ENCODE measurements at places on chromosomes 2 and 18.
A peak's percentile ranks its signal among the peaks of the same experiment; 100 is the strongest.

DNA sequence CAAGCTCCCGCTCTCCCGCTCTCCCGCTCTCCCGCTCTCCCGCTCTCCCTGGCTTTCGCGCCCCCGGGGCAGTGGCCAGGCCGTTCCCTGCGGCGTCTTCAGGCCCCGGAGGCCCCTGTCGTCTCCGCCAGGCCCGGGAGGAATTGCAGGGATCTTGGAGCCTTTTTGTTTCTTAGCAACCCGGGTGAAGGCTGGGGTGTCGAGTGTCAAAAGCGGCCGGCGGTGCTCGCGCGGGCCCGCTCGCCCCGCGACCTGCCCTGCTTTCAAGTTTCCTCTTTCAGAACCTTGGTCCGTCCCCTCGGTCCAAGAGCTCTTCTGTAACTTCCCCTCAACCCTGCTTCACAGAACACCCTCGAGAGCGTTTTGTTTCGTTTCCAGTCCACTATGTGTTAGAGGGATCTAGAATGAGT lies 1.4 kb downstream of the RNF138 start:
- DNase-seq = peak; percentile 10

DNA sequence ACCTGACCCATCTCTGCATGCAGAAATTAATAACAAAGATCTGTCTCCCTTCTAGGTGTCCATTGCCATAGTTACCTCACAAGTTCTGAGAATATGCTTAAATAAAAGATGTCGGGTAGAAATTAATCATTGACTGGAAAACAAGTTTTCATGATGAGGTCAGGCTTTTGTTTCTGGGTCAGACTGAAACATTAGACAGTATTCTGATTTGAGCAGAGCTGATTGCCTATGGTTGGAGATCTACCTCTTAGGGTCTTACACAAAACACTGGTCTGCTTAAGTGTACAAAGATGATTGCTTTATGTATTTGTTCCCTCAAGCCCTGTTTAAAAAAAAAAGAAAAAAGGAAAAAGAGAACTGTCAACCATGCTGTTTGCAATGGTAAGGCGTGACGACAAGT lies 956.4 kb downstream of the CPS1 start:
- DNase-seq = no peak

DNA sequence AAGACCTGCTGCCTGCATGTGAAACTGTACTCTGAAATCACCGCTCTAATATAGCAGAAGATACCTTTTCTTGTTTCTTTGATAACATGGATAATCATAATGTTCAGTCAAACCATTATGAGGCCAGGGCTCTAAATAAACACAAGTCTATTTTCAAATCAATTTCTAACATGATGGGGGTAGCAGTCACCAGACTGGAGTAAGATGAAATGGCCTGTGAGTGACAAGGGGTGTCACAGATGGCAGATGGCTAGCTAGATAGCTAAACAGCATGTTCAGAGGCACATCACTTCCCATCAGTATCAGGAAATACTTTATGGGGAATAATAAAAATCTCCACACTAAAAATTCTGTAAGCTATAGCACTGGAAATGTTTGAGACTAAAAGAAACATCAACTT lies 14.0 kb downstream of the MBD2 start:
- no peak for DNase-seq

DNA sequence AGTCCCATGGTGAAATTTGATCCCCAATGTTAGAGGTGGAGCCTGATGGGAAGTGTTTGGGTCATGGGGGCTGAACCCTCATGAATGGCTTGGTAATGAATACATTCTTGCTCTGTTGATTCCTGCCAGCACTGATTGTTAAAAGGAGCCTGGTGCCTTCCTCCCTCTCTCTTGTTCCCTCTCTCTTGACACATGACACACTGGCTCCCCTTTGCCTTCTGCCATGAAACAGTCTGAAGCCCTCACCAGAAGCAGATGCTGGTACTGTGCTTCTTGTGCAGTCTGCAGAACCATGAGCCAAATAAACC lies 30.6 kb upstream of the EPC2 start:
- no peak for DNase-seq

DNA sequence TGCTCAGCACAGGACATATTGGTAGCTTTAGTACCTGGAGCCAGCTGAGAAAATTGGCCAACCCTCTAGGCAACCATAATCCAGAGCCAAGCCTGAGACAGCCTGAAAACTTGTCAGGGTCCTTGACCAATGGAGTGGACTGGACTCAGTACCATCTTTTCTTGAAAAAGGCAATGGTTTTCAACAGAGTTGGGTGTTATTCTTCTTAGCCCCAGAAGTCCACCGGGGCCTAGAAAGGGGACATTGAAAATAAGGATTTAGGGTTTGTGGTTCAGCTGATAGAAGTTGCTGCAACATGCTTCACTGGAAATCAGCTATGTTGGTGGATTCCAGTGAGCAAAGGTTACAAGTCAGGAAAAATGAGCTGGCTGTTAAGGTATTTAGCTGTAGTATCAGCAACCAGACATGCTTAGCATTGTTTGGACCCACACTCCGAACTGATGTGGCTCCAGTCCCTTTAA lies 22.1 kb upstream of the CNOT11 start:
- no peak for DNase-seq

GRCh38 chr2:237403024-237403882 lies 10.7 kb downstream of the COL6A3 start:
- DNase-seq = no peak

- no peak for DNase-seq
Measured at GRCh38 chr2:132651115-132652045, 18.6 kb downstream of the LYPD1 start.

Data from stimulated activated CD8-positive, alpha-beta memory T cell treated with anti-CD3 and anti-CD28 coated beads, Interleukin-4, amount 100 ng/mL, for 4 hours (primary cell).